ENCODE measurements at places on chromosomes 7 and 10.
A peak's percentile ranks its signal among the peaks of the same experiment; 100 is the strongest.

DNA sequence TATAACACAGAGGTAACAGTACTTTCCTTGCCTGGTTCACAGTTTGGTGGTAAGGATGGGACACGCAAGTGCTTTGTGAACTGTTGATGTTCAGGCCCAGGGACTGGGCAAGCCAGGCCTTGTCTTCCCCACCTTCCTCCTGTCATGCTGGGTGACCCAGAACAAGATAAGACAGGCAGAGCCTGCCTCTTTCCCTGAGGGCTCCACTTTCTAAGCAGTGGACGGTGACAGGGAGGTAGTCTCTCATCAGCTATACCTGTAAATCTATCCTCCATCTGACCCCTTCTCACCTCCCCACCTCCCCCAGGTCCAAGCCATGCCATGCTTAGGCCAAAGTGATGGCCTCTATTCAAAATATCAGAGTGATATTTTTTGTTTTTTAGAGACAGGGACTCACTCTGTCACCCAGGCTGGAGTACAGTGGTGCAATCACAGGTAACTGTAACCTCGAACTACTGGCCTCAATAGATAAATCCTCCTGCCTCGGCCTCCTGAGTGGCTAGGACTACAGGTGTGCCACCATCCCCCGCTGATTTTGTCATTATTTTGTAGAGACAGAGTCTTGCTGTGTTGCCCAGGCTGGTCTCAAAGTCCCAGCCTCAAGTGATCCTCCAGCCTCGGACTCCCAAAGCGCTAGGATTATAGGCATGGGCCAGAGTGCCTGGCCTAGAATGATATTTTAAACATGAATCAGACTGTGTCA lies 42.8 kb downstream of the PDLIM1 start:
- DNase-seq: peak; percentile 77

- no peak for DNase-seq
These were observed 65.9 kb downstream of the FGFR2 start for GRCh38 chr10:121532292-121532864.

- DNase-seq: peak; percentile 93
These were observed 8.4 kb downstream of the OSBPL3 start for GRCh38 chr7:24971333-24972165.

- no peak for DNase-seq
These were observed 88.0 kb downstream of the FOXP2 start for GRCh38 chr7:114502454-114503254.

DNA sequence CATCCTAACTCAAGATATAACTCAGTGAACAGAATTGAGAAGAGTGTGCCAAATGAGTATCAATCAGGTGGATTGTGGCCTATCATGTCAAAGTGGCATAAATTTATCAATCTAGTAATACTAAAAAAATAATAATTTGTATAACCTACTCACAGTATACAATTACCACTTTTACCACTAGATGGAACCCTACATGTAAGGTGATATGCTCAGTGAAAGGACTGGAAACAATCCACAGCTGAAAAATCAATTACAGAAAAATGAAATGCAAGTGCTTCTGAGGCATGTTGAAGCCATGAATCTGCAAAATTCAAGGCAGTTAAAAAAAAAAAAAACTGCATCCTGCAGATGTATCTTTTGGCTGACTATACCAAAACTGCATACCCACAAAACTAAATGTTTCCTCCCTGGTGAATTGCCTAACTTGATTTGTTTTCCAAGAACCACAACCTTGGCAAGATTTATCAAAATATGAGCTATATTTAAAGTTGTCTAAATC lies 13.9 kb downstream of the ARHGAP19 start:
- DNase-seq: peak; percentile 65

GRCh38 chr10:118102121-118102520 lies 55.4 kb upstream of the RAB11FIP2 start:
- no peak for DNase-seq

DNA sequence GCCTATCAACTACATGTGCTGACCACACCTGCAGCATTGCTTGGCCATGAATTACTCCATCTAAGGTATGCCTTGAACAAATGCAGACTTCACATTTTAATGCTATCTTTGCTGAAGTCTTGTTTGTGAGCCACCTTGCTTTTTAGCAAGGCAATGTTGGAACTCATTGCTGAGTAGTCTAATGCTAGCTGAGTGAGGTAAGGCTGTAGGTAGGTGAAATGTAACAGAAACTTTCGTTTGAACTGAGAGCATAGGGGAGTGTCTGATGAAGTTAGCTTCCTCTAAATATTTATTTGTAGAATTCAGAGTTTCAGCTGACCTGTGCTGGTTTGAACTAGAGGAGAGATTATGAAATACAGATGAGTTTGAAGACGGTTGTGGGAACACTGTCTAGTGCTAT lies 238.5 kb downstream of the SEMA3A start:
- DNase-seq: no peak

DNA sequence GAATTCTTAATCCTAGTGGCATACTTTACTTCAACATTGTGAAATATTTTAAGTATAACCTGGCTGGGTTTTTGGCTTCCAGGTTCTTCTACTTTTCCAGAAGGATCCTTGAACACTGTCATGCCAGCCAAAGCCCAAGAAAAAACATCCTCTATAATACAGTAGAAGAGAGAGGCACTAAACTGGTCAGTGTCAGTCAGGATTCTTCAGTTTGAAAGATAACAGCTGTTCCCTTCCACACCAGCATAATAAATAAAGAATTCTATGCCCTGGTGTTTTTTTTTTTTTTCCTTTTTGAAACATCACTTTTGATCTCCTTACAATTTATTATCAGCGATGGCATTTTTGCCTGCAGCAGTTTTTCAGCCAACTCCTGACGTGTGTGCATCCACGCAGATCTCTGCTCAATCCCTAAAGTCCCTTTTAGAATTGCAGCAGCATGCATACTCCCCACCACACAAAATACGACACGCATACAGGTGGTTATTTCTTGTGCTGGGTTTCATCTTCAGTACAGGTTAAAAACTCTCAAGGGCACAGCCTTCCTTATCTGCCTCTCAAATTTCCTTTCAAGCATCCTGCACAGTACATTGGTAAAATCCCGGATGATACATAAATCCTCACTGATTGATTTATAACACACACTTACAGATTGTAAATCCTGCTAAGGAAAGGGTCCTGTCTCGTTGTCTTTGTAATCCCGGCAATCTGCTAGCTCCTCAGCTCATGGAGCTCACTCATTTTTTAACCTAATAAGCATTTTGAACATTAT lies 100.2 kb downstream of the TPK1 start:
- DNase-seq: no peak

- DNase-seq: no peak
These were observed 11.4 kb downstream of the NHLRC2 start for GRCh38 chr10:113865901-113866300.

- no peak for DNase-seq
These were observed 245.2 kb downstream of the DOCK4 start for GRCh38 chr7:111960984-111961383.

GRCh38 chr10:93356516-93356915 lies 125.6 kb downstream of the MYOF start:
- no peak for DNase-seq

DNA sequence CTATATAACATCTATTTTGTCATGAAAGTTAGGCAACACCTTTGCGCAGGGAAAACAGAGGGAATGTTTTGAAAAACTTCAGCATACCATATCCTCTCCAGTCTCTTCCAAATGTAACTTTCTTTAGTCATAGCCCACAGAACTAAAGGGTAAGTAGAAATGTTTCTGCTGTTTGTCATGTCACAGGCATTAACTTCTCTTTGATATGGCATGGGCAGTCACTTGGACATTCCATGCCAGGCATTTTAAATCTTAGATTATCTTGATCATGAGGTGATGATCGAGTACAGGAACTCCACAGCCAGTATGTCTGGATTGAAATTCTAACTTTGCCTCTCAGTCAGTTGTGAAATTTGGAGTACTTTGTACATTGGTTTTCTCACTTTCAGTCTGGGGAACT lies 27.5 kb upstream of the ETV1 start:
- DNase-seq: no peak

- no peak for DNase-seq
These were observed 9.4 kb upstream of the NRG3 start for GRCh38 chr10:81865581-81865980.

- DNase-seq: no peak
These were observed 172.6 kb upstream of the BET1 start for GRCh38 chr7:94176694-94177200.

DNA sequence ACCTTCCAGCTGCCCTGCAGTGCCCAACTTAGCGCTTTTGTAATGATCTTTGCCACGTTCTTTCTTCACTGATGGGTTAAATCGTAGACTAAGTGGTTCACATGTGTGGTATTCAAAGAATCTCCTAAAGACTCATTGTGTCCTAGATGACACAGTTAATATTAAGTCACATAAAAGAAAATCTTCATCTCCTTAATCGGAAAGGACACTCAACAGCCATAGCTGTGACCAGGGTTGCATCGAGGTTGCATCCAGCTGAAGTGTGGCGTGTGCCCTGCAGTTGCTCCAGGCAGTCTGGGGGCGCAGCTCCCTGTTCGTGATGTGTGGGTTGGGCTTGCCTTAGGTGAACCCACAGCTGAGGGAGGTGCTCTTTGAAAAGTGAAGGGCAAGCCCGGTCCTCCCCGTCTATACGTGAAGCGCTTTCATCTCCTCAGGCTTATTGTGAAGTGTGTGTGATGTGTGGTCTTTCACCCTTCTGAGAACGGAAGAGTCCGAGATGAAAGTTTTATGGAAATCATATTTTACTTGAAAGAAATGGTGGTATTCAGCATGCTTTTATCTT lies 122.7 kb downstream of the TRRAP start:
- DNase-seq: no peak

DNA sequence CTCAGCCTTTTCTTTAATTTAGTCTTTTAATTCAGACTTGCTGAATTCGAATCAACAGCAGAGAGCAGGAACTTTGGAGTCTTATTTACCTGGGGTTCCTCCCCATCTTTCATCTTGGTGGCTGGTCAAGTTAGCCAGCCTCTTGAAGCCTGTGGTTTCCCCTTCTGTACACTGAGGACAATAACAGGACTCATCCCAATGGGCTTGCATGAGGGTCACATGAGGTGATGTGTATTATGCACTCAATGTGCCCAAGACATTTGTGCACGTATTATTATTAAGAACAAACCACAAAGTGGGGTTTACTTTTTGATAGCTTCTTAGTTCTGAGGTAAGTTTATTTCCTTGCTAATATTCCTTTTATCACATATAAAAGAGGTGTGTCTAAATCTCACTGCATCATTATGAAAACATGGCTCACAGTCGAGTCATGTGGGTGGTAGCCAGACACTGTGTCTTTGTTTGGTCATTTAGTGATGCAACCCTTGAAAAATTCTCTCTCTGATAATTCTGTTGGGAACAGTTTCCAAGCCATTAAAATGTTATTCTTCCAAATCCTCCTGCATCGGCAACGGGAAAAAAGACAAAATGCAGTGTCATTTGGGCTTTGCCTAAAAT lies 86.5 kb upstream of the GRB10 start:
- DNase-seq: peak; percentile 78

- peak; percentile 95 for DNase-seq
These were observed at the start of gene DNAJC9 for GRCh38 chr10:73246646-73247508. Gene DNAJC9, minus strand, starts transcription at chr10:73247255. Its CDS starts 66 bp downstream, at chr10:73247189.

DNA sequence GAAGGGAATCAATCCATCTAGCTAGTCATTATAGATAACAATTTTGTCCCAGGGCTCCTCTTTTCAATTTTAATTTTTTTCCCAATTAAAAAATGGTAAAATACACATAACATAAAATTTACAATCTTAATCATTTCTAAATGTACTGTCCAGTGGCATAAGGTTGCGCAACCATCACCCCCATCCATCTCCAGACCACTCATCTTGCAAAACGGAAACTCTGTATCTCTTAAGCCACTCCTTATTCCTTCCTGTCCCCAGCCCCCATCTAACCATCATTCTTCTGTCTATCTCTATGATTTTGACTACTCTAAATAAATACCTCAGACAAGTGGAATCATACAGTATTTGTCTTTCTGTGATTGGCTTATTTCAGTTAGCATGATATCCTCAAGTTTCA lies 46.1 kb upstream of the RAB18 start:
- DNase-seq: no peak

- DNase-seq: no peak
These were observed 147.0 kb upstream of the SLC13A1 start for GRCh38 chr7:123346766-123347165.

DNA sequence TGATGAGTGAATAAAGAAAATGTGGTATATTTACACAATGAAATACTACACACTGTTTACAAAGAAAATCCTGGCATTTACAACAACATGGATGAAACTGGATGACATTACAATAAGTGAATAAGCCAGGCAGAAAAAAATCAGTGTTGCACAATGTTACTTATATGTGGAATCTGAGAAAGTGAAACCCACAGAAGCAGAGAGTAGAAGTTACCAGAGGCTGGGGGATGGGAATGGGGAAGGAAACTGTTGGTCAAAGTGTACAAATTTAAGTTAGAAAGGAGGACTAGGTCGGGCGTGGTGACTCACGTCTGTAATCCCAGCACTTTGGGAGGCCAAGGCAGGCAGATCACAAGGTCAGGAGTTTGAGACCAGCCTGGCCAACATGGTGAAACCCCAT lies 538.5 kb upstream of the MKI67 start:
- no peak for DNase-seq

GRCh38 chr10:113368666-113369364 lies 184.0 kb upstream of the HABP2 start:
- DNase-seq: no peak

- DNase-seq: peak; percentile 41
These were observed 34.6 kb downstream of the RHEB start for GRCh38 chr7:151484971-151485707.

GRCh38 chr10:43221419-43222209 lies 45.3 kb downstream of the RASGEF1A start:
- no peak for DNase-seq

- DNase-seq: no peak
These were observed 73.1 kb downstream of the TLL2 start for GRCh38 chr10:96440361-96441292.

DNA sequence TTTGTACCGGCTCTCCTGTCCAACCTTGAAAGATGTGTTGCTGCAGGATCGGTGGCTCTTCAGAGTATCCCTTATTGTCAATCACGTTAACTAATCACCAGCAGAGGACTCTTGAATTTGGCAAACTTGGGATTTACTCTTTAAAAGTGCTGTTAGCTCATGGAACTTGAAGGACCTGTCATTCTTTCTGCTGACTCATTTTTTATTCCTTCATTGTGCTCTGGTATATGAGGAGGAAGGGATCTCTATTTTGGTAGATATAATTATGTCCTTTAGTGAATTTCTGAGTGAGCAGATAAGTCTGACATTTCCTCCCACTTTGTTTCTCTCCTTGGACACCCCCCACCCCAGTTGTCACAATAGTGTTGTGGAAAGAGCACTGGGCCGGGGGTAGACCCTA lies 175.1 kb upstream of the HDAC9 start:
- no peak for DNase-seq

- DNase-seq: peak; percentile 59
These were observed 370.8 kb downstream of the GRID1 start for GRCh38 chr10:85995791-85996190.

DNA sequence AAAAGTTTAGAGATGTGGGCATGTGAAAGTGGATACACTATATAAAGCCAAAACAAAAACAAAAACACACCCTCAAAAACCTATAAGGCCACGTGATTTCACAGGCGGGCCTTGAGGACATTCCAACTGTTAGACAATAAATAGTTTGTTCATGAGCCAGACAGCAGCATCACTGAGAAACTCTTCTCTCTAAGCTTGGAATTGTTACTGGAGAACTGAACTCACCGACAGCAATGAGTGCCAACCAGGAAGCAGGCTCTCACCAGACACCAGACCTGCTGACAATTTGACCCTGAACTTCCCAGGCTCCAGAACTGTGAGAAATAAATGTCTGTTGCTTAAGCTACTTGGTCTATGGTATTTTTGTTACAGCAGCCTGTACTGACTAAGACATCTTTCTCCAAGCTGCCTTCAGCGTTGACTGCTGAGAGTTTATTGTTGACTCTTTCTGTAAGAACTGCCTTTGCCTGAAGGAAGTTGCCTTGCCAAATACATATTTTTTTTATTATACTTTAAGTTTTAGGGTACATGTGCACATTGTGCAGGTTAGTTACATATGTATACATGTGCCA lies 107.5 kb downstream of the EPDR1 start:
- DNase-seq: no peak

Data from RWPE1 (cell line).